ENCODE measurements at places on chromosomes 4 and X.

GRCh38 chr4:141638230-141638629 is 1.8 kb downstream of the IL15 start:
- DNase-seq, result no peak

DNA sequence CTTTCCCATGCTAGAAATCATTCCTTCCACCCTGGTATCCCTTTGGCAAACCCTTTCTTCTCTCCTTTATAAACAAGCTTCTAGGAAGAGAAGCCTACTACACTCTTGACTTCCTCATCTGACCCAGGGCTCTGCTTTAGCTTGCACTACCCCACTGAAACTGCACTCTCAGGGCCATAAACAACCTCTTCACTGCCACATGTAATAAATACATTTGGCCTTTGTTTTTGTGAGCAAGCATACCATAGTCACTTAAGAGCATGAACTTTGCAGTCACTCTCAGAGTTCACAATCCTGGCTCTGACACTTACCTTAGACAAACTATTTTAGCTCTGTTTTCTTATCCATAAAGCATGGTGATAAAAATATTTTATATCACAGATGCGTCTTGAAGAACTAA is 50.7 kb upstream of the USP38 start:
- DNase-seq, result no peak

DNA sequence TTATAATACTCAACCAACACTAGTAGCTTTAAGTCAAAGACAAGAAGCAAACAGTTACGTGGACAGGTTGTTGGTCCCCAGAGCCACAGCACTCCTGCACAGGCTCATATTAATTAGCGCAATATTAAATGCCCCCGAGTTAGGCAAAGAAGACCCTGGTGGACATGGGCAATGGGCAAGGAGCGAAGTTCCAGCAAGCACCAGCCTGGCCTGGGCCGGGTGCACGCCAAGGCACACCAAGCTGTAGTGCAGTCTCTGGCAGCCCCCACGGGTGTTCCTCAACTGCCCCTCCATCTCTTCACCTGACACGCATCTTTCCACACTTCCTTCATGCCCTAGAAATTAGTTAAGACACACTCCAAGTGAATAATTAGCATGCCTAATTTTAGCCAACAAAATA is 20.1 kb downstream of the FAT1 start:
- DNase-seq, result no peak

GRCh38 chrX:37815366-37815765 is 32.0 kb downstream of the DYNLT3 start:
- no peak for DNase-seq

DNA sequence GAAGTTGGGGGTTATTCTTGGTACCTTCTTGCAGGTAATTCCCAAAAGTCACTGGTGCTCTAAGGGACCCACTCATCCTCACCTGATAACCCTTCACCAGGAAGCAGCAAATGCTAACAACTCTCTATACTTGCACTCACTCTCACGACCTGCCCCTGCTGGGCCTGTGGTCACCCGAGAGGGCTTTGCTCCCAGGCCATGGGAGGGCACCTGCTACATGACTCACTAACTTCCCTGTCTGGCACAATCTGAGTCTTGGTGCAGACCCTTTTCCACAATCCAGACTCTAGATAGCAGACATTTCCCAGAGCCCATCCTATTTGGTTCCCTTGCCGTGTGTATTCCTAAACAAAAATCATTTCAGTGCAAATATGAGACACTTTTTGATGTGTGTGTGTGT is 403.8 kb upstream of the FAT1 start:
- DNase-seq, result no peak

GRCh38 chr4:158125310-158125709 is 47.5 kb downstream of the GASK1B start:
- DNase-seq, result no peak
